ENCODE measurements at places on chromosomes 12 and 14.

- DNase-seq: no peak
These were observed 77.5 kb downstream of the ACACB start for GRCh38 chr12:109193896-109194295.

GRCh38 chr12:78719721-78720120 is 144.9 kb upstream of the SYT1 start:
- no peak for DNase-seq

DNA sequence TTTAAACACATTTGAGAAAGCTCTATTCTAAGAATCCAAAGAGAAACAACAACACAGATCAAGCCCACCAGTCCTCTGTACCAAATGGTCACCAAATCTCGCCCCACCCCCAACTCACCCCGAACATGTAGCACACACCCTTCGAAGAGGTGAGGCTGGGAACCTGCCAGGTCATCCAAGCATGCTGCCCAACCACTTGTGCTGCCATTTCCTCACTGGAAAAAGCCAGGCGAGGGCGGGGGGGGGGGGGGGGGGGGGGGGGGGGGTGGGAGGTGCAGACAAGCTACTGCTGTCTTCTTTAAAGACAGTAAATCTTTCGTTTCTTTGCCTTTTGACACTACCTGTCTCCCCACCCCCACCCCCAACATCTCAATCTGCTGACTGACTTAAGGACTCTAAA is 59.9 kb downstream of the SETD3 start:
- no peak for DNase-seq

DNA sequence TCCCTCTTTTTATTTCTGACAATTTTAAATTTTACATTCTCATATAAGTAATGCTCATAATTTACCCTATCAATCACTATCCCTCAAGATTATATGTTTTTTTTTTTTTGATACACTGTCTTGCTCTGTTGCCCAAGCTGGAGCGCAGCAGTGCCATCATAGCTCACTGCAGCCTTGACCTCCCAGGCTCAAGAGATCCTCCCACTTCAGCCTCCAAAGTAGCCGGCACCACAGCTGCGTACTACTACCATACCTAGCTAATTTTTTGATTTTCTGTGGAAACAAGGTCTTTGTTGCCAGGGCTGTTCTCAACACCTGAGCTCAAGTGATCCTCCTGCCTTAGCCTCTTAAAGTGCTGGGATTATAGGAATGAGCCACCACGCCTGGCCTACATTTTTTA is 4.4 kb downstream of the DUSP16 start:
- no peak for DNase-seq

GRCh38 chr12:124754949-124755800 is 108.5 kb downstream of the SCARB1 start:
- no peak for DNase-seq

DNA sequence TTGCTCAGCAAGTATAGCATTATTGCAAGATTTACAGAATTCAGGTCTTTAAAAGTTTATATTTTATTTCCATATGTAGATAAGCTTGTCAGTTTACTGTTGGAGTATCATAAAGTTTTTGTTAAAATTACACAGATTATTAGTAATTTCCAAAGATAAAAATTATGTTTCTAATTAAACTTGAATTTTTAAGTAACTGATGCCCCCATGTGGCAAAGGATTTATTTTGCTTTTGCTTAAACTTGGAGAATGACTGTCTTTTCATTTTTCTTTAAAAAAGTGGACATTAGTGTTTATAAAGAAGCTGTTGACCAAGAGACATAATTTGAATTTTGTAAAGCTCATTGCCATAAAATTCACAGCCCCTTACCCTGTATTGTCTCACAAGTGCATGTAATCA is 45.8 kb downstream of the ETNK1 start:
- no peak for DNase-seq

GRCh38 chr12:94851396-94852028 is 152.0 kb downstream of the NDUFA12 start:
- no peak for DNase-seq

- no peak for DNase-seq
These were observed 572 bp downstream of the EFS start for GRCh38 chr14:23364164-23365035.

DNA sequence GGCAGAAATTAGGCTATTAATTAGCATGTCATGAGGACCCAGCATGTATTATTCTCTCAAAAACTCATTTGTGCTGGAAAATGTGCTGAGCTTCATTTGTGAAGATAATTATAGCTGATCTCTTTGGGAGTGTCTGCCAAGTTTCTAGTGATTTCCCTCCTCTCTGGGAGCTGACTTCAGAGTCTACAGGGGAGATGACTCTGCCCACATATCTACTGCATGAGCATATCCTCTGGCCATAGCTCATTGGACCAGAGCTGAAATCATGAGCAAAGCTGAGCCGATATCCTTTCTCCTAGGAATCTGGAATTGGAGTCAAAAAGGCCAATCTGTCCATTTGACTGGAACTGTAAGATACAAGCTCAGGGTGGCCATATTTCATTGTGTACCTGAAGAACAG is 5.9 kb downstream of the CCDC198 start:
- no peak for DNase-seq

- no peak for DNase-seq
These were observed 116.4 kb downstream of the PDZRN4 start for GRCh38 chr12:41304526-41304925.

GRCh38 chr12:88298761-88299242 is 156.7 kb downstream of the TMTC3 start:
- DNase-seq: no peak

GRCh38 chr14:102975662-102976061 is 53.2 kb downstream of the AMN start:
- DNase-seq: no peak

DNA sequence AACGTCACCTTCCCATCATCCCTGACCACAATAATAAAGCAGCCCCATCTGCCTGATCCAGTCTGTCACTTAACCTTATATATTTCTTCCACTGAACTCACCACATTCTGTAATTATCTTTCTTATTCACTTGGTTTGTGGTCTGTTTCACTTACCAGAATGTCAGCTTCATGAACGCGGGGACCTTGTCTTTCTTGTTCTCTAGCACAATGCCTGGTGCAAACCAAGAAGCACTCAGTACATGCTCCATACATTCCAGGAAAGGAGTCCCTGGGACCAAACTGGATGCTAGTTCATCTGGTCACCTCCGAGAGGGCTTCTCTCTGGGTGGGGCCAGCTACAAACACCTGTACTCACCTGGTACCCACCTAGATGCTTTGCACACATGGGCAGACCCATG is 17.4 kb upstream of the ANKRD33 start:
- no peak for DNase-seq

DNA sequence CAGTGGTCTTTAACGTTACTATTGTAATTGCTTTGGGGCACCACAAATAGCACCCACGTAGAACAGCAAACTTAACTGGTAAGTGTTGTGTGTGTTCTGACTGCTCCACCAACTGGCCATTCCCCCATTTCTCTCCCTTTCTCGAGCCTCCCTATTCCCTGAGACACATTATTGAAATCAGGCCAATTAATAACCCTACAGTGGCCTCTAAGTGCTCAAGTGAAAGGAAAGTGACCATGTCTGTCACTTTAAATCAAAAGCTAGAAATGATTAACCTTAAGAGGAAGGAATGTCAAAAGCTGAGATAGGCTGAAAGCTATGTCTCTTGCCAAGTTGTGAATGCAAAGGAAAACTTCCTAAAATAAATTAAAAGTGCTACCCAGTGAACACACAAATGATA is 22.3 kb downstream of the PPP1R13B start:
- DNase-seq: no peak

DNA sequence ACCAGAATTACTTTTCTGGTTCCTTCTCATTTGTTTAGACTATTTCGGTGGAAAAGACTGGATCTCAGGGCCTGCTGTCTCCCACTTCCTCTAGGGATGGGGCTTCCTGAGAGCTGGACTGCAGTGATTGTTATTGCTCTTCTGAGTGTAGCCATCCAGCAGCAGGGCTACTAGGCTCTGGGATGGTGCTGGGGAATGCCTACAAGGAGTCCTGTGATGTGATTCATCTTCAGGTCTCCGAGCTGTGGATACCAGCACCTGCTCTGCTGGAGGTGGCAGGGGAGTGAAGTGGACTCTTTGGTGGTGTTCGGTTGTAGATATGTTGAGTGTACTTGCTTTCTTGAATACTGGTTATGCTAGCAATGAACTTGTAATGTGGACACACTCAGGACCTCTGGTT is 42.7 kb downstream of the AEBP2 start:
- no peak for DNase-seq

- no peak for DNase-seq
These were observed 72.7 kb downstream of the ESR2 start for GRCh38 chr14:64221391-64222003.

- DNase-seq: no peak
These were observed 47.9 kb upstream of the NTF3 start for GRCh38 chr12:5384015-5384414.

- no peak for DNase-seq
These were observed 8.5 kb downstream of the ZFYVE21 start for GRCh38 chr14:103724116-103724515.

DNA sequence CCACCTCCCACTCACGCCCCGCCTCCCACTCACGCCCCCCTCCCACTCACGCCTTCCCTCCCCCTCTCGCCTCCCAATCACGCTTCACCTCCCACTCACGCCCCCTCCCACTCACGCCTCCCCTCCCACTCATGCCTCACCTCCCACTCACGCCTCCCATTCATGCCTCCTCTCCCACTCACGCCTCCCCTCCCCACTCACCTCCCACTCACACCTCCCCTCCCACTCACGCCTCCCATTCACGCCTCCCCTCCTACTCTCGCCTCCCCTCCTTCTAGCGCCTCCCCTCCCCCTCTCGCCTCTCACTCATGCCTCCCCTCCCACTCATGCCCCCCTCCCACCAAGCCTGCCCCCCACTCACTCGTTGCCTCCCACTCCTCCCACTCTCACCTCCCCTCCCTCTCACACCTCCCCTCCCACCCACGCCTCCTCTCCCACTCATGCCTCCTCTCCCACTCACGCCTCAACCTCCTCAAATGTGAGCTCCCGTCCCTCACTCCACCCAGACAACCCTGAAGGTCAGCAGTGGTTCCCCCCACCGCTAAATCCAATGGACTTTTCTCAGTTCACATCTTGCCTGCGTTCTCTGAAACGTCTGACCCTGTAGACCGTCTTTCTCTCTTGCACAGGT is 39.8 kb downstream of the TMEM63C start:
- DNase-seq: no peak

GRCh38 chr14:50839048-50839447 is 8.1 kb upstream of the NIN start:
- DNase-seq: no peak

GRCh38 chr14:85444635-85445034 is 85.3 kb upstream of the FLRT2 start:
- DNase-seq: no peak

- no peak for DNase-seq
These were observed 67.3 kb upstream of the FBXO33 start for GRCh38 chr14:39499514-39499913.

DNA sequence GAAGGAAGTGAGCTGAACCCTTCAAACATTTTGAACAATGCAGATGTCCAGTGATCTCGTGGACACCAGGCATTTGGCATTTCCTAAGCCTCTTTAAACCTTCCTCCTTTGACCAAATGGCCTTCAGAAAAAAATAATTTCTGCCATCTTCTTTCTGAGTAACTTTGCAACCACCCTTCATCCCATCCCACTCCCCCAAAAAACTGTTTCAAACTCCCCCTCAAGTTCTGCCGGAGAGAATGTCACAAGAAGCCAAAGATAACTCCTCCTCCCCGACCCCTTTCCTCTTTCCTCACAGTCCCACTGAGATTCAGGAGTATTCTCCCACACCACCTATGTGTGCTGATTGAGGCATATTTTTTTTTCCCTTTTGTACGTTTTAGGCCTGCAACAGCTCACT is 1.7 kb downstream of the KSR2 start:
- no peak for DNase-seq

GRCh38 chr14:56708704-56709103 is 101.6 kb downstream of the OTX2 start:
- no peak for DNase-seq
